ENCODE measurements at places on chromosomes 12 and 14.

- DNase-seq: no peak
These were observed 8.5 kb upstream of the STON2 start for GRCh38 chr14:81408595-81408994.

DNA sequence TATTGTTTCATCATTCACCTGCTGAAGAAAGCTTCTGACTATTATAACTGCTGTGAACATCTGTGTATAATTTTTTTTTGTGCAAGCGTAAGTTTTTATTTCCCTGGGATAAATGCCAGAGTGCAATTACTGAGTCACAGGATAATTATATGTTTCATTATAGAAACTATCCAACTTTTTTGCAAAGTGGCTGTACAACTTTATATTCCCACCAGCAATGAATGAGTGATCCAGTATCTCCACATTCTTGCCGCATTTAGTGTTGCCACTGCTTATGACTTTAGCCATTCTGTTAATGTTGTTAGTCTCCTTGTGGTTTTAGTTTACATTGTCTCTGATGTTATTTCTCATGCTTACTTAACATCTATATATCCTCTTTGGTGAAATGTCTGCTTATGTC is 88.1 kb upstream of the CCDC175 start:
- DNase-seq: no peak

GRCh38 chr12:45294906-45295305 is 79.0 kb downstream of the ANO6 start:
- no peak for DNase-seq

- no peak for DNase-seq
These were observed 68.2 kb upstream of the MUCL1 start for GRCh38 chr12:54786081-54786480.

GRCh38 chr12:76863837-76864236 is 15.0 kb downstream of the CSRP2 start:
- no peak for DNase-seq

- no peak for DNase-seq
These were observed 622.9 kb downstream of the RPS29 start for GRCh38 chr14:48963231-48963790.

All from ureter (tissue), 1 donor.